ENCODE measurements at places on chromosomes 12 and 14.

GRCh38 chr14:75660630-75661498 lies at the start of the genes ERG28 and TTLL5:
Gene ERG28, minus strand, starts transcription at chr14:75660876. Its CDS starts 3,374 bp downstream, at chr14:75657502.
Gene TTLL5, plus strand, starts transcription at chr14:75661246. Its CDS starts 1,904 bp downstream, at chr14:75663150.
- DNase-seq, result peak; percentile 95

- peak; percentile 10 for DNase-seq
Measured at GRCh38 chr12:43882578-43883178, 46.8 kb downstream of the TMEM117 start.

GRCh38 chr12:131826097-131826928 lies 1.9 kb upstream of the MMP17 start:
- DNase-seq, result no peak

- no peak for DNase-seq
Measured at GRCh38 chr12:107478881-107479280, 206.7 kb upstream of the PWP1 start.

DNA sequence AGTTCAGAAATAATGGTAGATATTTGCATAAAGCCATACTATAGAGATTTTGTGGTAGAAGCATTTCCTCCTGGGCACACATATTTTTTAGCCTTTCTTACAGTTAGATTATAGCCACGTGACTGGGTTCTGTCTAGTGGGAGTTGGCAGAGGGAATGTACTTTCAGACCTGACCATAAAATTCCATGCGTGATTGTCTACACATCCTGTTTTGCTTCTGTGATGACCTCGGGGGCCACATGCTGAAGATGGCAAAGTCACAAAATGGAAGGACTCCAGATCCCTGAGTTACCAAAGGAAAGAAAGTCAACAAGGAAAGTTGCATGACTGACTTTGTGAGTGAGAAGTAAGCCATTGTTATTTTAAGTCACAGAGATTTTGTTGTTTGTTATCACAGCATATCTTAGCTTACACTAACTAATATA lies 14.6 kb upstream of the MIA2 start:
- no peak for DNase-seq

DNA sequence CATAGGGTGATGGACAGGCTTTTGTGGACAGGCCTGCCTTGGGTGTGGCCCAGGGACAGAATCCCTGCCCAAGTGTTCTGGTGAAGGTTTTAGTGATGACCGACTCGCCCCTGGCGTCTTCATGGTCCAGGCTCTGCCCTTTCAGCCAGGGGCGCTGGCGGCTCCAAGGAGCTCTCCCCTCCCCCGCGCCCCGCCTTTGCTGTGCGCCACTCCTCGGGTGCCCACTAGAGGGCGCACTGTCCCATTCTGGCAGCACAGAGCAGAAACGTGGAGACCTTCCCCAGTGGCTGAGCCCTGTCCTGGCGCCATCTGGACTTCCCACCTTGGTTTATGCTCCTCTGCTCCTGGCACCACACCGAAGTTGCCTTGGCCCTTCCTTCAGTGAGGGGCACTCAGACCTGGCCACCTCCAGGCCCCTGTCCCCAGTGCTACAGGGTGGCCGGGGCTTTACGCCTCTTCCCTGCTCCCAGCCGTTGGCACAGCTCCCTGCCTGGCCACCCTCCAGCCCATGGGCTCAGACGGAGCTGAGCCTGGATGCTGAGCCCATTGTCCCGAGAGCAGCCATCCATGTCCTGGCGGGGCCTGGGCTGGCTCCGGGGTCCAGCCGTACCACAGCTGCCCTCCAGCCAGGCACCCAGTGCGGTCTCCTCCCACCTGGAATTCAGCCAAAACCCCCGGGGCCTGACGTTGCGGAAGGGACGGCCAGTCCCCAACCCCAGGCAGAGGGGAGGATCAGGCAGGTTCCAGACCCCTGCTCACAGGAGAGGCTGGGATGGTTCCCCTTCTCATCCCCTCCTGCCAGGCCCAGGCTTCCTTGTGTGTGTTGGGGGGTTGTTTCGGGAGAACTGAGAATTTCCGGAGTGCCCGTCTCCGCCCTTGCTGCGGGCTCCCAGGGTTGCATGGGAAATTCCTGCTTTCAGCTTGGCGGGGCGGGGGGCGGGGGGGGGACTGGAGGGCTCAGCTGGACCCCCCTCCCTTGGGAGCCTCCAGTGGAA lies 5.6 kb upstream of the CRIP1 start:
- peak; percentile 87 for DNase-seq

DNA sequence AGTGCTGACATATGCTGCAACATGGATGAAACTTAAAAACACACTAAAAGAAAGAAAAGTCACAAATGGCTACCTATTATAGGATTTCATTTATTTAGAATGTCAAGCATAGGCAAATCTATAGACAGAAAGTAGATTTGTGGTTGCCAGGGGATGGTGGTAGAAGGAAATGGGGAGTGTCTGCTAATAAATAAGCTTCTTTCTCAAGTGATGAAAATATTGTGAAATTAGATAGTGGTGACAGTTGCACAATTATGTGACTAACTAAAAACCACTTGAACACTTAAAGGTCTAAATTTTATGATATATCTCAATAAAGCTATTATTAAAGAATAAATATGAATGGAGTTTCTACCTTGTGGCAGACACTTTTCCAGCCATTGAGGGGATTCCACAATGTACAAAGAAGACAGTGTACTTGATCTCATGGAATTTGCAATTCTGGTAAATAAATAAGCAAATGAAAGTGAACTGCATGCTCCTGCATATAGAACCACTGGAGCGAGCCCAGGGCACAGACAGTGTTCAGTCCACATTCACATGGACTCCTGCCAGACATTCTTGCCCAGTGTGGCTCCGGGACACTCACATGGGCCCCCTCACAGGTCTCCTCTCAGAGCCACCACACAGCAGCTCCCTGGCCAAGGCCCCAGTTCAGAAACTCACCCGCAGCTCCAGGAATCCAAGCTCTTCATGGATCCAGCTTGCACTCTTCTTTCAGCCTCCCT lies 107.1 kb upstream of the ARID2 start:
- DNase-seq, result no peak

GRCh38 chr12:91785655-91786498 lies 359.8 kb downstream of the BTG1 start:
- no peak for DNase-seq

GRCh38 chr12:26867080-26867479 lies 34.1 kb upstream of the ITPR2 start:
- DNase-seq, result no peak

GRCh38 chr12:129779033-129779432 lies 124.8 kb downstream of the TMEM132D start:
- no peak for DNase-seq

- no peak for DNase-seq
Measured at GRCh38 chr12:128942960-128943477, 89.7 kb downstream of the GLT1D1 start.
